ENCODE measurements at places on chromosomes 1 and 21.

DNA sequence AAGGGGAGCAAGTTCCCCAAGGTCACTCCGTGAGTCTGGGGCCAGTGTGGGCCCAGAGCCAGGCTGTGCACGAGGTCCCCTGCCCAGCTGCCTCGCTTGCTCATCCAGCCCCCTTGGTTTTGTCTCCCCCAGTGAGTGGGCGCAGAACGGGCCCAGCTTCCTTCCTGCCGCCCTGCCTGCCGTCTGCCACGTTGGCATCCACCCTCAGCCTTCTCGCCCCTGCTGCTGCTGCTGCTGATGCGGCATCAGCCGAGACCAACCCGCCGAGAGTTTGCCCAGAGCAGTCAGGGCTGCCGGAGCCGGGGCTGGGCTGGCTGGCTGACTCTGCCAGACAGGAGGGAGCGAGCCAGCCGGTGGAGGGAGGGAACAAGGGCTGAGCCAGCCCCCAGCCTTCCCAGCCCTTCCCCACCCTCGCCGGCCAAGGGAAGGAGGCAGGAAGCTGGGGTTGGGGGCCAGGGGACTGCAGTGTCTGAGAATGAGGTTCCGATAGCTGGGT lies 31.4 kb upstream of the WASF2 start:
- peak; percentile 59 for DNase-seq

GRCh38 chr1:225418598-225418997 lies 9.2 kb downstream of the LBR start:
- no peak for DNase-seq

DNA sequence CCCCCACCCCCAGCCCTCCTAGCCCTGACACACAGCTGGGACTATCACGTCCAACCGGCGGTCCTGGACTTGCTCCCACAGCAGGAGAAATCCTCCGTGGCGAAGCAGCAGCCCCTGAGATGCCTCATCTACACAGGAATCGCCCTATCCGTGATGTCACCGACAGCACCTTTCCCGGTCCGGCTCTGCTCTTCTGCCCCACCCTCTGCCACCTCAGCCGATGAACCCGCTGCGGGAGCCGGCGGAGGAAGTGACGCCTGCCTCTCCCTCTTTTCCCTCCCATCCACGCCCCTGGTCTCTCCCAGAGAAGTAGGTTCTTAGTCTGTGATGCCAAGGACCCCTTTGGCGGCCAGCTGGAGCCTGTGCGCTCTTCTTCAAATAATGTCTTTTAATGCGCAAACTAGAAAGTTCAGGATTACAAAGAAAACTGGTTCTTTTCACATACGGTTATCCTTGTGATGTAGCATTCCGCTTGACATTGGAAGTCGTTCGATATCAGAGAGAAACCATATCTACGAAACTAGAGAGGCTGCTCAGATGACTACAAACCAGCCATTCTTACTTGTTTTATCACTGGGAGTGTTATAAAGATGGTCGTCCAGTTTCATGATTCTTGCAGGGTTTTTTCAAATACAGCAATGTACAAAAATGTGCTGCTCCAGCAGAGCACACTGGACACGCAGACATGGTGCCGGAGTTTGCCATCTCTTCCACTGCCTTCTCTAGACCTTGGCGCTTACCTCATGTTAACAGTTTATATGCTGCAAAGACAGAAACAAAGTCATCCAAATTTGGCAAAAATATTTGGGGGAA lies 120.3 kb downstream of the PPIAL4G start:
- DNase-seq, result peak; percentile 39

DNA sequence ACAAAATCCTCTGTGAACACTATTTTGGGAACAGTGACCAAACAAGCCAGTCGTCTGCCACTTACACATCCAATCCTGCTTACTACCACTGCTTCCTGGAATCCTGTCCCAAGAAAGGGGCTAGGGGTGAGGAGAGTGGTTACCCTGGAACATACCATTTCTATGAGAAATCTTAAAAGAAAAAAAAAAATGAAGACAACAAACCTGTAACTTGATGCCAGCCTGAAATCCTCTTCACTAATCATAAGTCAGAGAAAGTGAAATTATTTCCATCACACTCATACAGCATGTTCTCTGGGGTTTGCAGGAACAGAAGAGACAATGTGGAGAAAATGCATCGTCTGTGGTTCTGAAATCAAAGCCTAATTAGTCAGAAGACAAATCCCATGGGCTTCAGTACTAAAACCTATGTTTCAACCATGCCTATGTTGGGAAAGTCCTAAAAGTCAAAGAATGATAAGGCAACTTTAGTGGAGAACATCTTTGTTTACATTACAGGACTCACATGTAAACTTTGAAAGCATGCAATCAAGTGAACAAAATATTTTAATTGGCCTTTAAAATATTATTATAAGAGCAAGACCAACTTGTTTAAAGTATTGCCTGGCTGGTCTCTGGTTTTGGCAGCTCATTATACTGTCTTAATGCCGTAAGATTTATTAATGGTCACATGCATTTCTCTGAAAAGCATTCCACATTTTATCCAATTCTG lies 220.7 kb downstream of the LTN1 start:
- no peak for DNase-seq

- DNase-seq, result no peak
These were observed 634.3 kb downstream of the PTPRU start for GRCh38 chr1:29870621-29871020.

GRCh38 chr1:63634471-63634870 lies 41.3 kb downstream of the PGM1 start:
- no peak for DNase-seq

GRCh38 chr1:214216021-214216420 lies 64.9 kb upstream of the SMYD2 start:
- no peak for DNase-seq

DNA sequence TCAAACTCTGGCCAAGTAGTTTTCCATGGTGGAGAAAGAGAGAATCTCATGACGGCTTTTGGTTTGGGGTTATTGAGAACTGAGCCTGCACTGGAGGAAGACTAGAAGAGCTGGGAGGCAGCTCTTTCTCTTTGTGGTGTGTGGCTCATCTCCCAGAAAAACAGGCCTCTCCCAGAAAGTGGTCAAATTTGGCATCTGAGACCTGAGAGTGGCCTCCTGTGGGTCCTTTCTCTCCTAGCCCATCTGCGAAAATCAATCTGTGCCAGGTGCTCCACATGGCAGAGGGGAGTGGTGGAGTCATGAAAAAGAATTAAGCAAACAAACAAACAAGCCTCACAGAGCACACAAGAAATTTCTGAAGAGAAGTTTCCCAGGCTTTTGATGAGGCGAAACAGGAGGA lies 305.0 kb downstream of the ST6GALNAC3 start:
- no peak for DNase-seq

- DNase-seq, result peak; percentile 55
These were observed 31.7 kb downstream of the RUNX3 start for GRCh38 chr1:24898152-24898908.

DNA sequence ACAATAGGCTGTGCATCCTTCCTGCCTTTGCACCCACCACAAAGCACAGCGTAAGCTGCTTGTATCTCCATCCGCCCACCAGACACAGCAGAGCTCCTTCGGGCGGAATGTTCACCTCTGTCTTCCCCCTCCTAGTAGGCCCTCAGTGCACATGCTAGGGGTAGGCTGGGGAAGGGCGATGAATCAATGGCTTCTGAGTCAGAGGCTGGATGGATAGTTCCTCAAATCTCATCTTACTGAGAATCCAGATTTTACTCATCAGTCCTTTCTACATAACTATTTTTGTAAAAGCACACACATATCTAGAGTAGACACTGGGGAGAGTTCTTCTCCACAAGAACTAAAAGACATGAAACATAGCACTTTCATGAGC lies 73.8 kb downstream of the BCAR3 start:
- DNase-seq, result peak; percentile 63

GRCh38 chr1:14602136-14602535 lies 3.7 kb downstream of the KAZN start:
- DNase-seq, result no peak

DNA sequence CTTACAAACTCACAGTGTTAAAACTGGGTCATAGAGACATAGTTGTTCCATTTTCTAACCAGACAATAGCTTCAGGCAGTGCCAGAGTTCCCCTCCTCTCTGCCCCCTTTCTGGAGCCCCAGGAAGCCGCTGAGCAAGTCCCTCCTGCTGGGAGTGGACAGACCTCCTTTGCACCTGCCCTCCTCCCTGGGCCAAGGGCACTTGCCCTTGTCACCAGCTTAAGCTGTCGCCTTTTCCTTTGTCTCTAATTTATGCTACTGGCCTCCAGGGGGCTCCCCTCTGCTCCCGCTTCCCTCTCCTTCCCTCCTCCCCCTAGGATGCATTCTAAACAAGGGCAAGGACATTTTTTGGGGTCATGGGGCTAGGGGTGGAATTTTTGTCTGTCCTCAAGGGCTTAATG lies 182.4 kb downstream of the MIS18A start:
- no peak for DNase-seq

- DNase-seq, result peak; percentile 33
These were observed 71.0 kb downstream of the NFASC start for GRCh38 chr1:204941421-204942338.

DNA sequence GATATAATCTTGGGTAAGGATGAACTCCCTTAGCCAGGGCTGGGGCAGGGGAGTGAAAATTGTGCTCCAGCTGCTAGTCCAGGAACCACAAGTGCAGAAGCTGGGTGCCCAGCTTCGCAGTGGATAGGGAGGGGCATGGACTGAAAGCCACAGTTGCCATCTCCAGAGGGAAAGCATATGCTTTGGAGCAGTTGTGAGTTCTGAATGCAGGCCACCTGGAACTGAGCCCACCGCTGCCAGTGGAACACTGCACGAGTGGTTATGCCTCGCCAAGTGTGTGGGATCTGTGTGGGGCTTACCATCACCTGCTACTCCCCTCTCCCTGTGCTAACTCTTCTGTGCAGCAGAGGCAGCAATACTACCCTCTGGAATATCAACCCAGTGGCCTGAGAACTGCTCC lies 158.4 kb upstream of the DPT start:
- no peak for DNase-seq

DNA sequence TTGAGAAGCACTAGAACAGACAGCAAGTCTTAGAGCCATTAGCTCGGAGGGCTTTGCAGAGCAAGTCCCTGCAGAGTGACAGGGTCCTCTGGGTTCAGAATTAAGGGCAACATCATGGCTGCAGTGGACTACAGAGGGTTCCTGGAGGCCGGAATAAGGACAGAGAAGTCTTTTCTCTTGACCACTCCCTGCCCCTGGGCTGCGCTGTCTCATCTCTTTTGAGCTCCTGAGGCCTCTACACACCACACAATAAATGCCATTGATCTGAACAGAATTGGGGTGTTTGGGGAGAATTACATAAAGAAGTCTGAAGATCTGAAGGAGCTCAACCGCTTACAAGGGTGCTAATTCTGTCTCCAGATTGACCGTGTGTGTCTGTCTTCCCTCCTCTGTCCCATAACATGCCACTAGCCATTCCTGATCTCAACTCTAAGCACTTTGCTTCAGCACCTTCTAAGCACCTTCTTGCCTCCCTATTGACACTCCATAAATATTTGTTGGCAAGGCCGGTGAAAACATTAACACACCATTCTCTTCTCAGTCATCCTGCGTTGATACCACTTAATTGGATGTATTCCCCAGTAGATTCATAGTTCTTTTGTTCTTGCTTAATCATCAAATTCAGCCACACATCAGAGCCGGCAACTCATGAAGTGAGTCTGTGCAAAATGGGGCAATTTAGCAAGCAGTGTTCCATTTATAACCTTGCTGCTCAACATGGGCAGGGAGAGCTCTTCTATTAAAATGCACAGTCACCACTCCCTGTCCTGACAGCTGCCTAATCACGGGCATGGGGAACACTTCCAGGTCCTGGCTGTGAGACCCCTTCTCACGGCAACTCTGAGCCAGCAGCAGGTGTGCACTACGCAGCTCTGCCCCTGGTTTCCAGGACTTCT lies 49.7 kb downstream of the NMNAT2 start:
- DNase-seq, result no peak

GRCh38 chr1:14282707-14283106 lies 315.8 kb upstream of the KAZN start:
- no peak for DNase-seq

All from activated naive CD4-positive, alpha-beta T cell treated with Interleukin-2 at 50 U/mL for 16 hours (primary cell).